ENCODE measurements at places on chromosomes 4 and X. TPM values are rescaled to one million over a fixed set of nuclear protein-coding genes. Genes with fewer than 3 reads are reported as not detected.

DNA sequence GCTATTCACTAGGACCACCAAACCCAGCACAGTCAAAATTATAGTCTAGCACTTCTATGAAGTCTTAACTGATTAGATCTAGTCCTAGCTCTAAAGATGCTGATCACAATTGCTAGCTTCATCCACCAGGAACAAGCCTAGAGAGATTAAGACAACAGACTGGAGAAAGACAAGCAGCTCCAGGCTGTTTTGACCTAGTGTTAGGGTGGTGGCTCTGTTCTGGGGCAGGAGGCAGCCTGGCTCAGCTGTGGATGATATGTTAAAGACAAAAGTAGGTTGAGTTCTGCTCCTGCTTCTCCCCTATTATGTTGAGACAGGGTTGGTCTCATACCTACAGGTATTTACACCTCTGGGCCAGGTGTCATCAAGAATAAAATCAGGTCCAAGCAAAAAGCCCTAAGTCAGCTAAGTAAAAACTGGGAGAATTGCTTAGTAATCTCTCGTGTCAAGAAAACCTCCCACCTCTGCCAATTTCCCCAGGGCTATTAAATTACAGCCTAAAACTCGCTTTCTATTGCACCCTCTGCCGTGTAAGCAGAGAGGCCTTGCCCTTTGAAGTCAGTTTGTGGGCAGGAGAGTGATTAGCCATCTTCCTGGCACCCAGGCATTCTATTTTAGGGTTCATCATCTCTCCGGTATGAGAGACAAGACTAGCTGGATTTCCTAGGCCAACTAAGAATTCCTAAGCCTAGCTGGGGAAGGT lies 39.9 kb downstream of the RAB40AL start:
- no peak for DNase-seq

GRCh38 chr4:157655096-157655809 lies 434.7 kb downstream of the GRIA2 start:
- DNase-seq, result peak; percentile 81

DNA sequence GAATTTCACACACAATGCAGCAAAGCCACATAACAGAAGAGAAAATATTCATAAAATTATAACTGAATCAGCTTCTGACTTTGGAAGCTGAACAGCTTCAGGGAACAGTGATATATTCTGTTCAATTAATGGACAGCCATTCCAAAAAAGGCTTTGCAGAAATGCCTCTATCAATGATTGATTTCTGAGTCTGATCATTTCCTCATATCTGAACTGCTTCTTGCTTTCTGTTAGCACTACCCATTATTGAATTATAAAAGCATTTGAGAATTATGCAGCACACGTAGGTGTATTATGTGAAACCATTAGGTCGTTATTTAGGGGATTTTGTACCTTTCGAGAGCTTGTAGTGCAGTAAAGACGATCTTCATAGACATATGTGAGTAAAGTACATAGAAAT lies 159.6 kb downstream of the STIM2 start:
- DNase-seq, result no peak

DNA sequence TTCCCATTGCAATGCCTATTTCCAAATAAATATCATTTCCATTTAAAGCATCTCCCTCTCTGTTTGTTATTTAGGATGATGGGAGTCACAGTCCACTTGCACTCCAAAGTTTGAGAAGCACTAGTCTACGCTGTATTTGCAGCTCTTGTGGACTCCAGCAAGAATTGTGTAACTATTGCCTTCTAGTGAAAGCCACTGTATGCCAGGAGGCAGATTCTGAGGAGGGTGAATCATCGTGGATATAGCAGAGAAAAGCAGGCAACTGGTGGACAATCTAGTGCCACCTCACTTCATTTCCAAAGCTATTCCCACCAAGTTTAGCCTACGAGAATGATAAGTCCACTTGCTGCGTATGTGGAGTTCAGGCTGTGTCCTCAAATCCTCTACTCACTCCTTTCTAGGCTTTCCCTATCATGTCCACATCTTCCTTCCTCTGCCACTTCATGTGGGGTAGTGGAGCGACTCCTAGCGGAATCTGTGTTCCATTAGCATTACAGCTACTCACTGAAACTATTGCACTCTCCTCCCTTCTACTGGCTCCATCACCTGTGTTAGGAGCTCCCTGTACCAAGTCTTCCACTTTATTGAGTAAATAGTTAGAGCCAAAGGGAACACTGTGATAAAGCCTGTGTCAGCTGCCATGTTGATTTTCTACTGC lies 501.8 kb upstream of the GALNT7 start:
- no peak for DNase-seq

DNA sequence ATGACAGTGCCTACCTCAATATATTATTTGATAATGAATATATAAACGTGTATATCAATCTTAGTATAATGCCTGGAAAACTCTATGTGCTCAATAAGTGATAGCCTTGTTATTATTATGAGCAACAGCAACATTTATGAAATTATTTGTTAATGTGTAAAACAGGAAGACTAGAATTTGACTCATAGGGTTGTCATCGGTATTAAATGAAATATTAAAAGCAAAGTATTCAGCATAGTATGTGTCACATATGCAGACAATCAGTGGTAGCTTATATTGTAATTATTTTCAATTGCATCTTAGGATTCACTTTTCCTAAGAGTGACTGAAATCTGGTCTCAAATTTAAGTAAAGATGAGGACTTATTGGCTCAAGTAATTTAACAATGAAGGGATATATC lies 24.6 kb downstream of the SPANXD start:
- no peak for DNase-seq

Gene NLGN3
- polyA plus RNA-seq, result 27.3 TPM

DNA sequence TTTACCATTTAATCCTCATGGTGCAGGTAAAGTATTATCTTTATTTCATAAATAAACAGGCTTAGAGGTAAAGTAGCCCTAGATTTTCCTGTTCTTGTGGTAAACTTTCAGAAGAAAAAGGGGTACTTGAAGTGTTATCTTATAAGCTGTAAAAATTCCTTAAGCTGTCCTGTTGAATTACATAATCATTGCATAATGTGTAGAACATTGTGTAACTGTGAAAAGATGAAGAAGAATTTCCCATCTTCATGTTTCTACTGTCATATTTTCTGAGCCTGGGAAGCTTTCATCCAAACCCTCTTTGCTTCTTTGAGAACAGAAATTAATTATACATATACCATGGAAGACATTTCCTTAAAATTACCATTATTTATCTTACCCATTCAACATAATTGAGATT lies 90.5 kb downstream of the ELOVL6 start:
- DNase-seq, result no peak

GRCh38 chr4:4532371-4533154 lies 9.3 kb downstream of the STX18 start:
- DNase-seq, result no peak

- no peak for DNase-seq
These were observed 780.0 kb upstream of the MAGEB2 start for GRCh38 chrX:29435396-29435795.

Gene RHOH
- not detected for polyA plus RNA-seq

Gene MUC7
- polyA plus RNA-seq, result not detected

Gene ITM2A
- 52.8 TPM for polyA plus RNA-seq

GRCh38 chrX:131330735-131331134 lies 41.6 kb upstream of the IGSF1 start:
- no peak for DNase-seq

Data from brain (organoid and tissue), 16 donors.